ENCODE measurements at places on chromosomes 1 and 21. TPM values are rescaled to one million over a fixed set of nuclear protein-coding genes. Genes with fewer than 3 reads are reported as not detected.

Gene IL20
- not detected for total RNA-seq

Gene PLCH2
- total RNA-seq = 2.9 TPM

Gene CYP4B1
- not detected for total RNA-seq

Gene PFKFB2
- total RNA-seq = 4.4 TPM

Gene TAS1R1
- total RNA-seq = not detected

Gene HES5
- not detected for total RNA-seq

Gene TRAPPC10
- total RNA-seq = 85.5 TPM

Gene PALMD
- not detected for total RNA-seq

Gene ITLN1
- total RNA-seq = not detected

Gene TPTE
- not detected for total RNA-seq

Gene FCAMR
- not detected for total RNA-seq

DNA sequence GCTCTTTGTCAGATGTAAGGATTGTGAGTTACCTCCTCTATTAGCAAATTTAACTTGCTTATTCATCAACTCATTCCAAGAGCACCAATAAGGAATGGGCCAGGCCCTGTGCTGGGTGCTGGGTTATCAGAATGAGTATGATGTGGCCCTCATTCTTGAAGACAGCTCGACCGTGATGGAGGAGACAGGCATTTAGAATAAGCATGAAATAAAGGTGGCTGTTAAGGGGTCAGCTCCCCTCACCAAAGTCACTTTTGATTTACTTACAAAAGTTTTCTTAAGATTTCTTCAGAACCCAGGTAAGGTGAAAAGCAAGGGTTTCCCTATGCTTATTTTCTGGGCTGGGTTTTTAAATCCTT lies 15.3 kb upstream of the PADI1 start:
- H3K27me3 ChIP-seq = peaks cover 7% of the 10 kb centered on the region
- no peak for DNase-seq
- no peak overlapping the region for H3K4me3 ChIP-seq
- no peaks in the 10 kb centered on the region for H3K36me3 ChIP-seq

GRCh38 chr1:145997016-145997717 lies 788 bp upstream of the TXNIP start:
- H3K36me3 ChIP-seq = peaks cover 41% of the 10 kb centered on the region
- DNase-seq = peak; percentile 63
- peak overlapping the region; percentile 94 for H3K4me3 ChIP-seq
- no peaks in the 10 kb centered on the region for H3K27me3 ChIP-seq

GRCh38 chr1:229199261-229200243 lies 71.4 kb upstream of the RAB4A start:
- no peak overlapping the region for H3K27ac ChIP-seq
- H3K4me3 ChIP-seq = no peak overlapping the region
- H3K27me3 ChIP-seq = peaks cover 12% of the 10 kb centered on the region
- peak; percentile 13 for DNase-seq
- no peaks in the 10 kb centered on the region for H3K36me3 ChIP-seq
- peaks cover 15% of the 10 kb centered on the region for H3K4me1 ChIP-seq

DNA sequence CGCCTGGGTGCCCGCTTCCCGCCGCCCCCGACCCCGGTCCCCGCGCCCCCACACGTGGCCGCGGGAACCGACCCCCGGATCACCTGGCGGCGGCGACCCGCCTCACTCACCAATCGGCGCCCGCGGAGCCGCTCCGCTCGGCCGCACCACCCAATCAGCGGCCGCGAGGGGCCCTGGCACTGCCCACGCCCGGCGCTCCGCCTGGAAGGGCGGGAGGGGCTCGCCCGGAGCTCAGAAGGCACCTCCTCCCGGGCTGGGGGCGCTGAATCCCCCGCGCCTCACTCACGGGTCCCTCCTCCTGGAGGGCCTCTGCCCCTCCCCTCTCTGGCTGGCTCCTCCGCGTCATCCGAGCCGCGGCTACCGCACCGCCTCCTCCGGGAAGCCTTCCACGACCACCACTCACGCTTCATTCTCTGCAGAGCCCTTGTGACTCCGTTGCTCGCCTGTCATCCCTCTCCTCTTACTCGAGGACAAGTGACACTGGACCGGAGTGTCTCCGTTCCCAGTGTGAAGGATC lies 374 bp downstream of the SH2D5 start:
- peak overlapping the region; percentile 67 for H3K27ac ChIP-seq
- H3K36me3 ChIP-seq = peaks cover 8% of the 10 kb centered on the region
- H3K4me1 ChIP-seq = peaks cover 17% of the 10 kb centered on the region
- H3K27me3 ChIP-seq = peaks cover 29% of the 10 kb centered on the region

- H3K36me3 ChIP-seq = no peaks in the 10 kb centered on the region
- no peak for DNase-seq
- peaks cover 1% of the 10 kb centered on the region for H3K27me3 ChIP-seq
- no peaks in the 10 kb centered on the region for H3K4me1 ChIP-seq
Measured at GRCh38 chr1:117179471-117179870, 31.3 kb downstream of the VTCN1 start.

DNA sequence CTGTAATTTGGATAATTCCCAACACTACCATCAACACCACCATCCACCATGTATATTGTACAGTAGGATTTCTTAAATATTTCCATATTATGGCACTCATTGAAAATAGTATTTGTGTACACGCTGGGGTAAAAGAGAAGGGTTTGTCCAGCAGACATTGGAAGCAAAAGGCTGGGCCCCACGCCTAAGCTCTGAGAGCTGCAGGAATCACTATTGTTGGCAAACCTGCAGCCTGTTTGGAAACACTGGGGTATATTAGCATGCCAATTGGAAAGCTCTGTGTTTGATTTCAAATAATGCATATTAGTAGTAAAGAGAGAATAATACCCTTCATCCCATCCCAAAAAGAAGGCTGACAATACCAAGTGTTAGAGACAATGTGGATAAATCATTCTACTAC lies 81.5 kb upstream of the DPYD start:
- no peaks in the 10 kb centered on the region for H3K4me1 ChIP-seq
- no peaks in the 10 kb centered on the region for H3K36me3 ChIP-seq
- DNase-seq = no peak
- H3K27me3 ChIP-seq = peaks cover 6% of the 10 kb centered on the region

DNA sequence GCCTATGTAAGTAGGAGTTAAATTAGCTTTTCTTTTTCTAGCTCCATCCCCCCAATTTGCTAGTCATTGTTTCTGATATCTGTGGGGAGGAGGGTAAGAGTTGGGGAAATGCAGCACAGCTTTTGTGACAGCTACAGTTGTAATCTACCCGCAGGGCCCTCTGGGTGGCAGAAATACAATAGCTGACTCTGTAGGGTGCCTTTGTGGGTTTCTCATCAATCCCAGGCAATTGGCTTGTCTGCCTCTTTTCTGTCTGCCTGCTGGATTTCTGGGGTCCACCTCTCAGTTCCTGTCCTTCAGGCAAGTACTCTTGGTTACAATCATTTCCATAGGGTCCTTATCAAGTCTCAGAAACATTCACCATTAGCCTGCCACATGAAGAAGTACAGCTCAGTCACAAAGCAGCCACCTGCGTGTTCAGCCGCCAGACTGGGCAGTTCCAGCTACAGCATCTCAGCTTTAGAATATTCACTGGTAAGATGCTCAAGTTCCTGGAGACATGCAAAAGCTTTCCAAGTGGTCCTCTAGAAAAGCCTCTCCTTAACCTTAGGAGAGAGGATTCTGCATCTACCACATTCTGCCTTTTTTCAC lies 19.2 kb upstream of the SLC44A5 start:
- H3K4me3 ChIP-seq = no peak overlapping the region
- H3K36me3 ChIP-seq = no peaks in the 10 kb centered on the region
- no peak overlapping the region for H3K27ac ChIP-seq
- no peaks in the 10 kb centered on the region for H3K4me1 ChIP-seq
- peaks cover 3% of the 10 kb centered on the region for H3K27me3 ChIP-seq

DNA sequence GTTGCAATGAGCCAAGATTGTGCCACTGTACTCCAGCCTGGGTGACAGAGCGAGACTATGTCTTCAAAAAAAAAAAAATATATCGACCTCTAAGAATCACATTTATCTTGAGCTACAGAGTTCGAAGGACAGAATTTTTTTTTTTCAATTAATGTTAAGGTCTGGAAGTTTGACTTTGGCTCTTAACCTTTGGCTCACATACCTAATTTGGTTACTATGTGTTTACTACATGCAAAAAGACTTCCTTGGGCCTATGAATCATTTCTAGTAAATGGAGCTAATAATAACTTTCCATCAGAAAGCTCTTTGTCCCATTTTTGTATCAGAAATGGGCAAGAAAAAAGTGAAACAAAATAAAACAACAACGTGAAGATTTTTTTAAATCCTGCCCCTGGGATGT lies 351.2 kb downstream of the SMYD3 start:
- DNase-seq = no peak
- no peaks in the 10 kb centered on the region for H3K4me1 ChIP-seq
- H3K36me3 ChIP-seq = no peaks in the 10 kb centered on the region
- H3K27ac ChIP-seq = no peak overlapping the region
- no peaks in the 10 kb centered on the region for H3K27me3 ChIP-seq
- H3K4me3 ChIP-seq = no peak overlapping the region

- H3K36me3 ChIP-seq = no peaks in the 10 kb centered on the region
- no peak overlapping the region for H3K27ac ChIP-seq
- H3K4me1 ChIP-seq = no peaks in the 10 kb centered on the region
- no peaks in the 10 kb centered on the region for H3K27me3 ChIP-seq
Measured at GRCh38 chr1:208917281-208917680, 666.2 kb upstream of the CAMK1G start.

- no peak overlapping the region for H3K4me3 ChIP-seq
- H3K4me1 ChIP-seq = no peaks in the 10 kb centered on the region
- no peaks in the 10 kb centered on the region for H3K36me3 ChIP-seq
- no peak for DNase-seq
Measured at GRCh38 chr1:170789063-170789462, 125.1 kb downstream of the PRRX1 start.

GRCh38 chr1:119737040-119737682 lies 25.4 kb downstream of the PHGDH start:
- H3K27me3 ChIP-seq = no peaks in the 10 kb centered on the region
- no peak for DNase-seq
- no peaks in the 10 kb centered on the region for H3K4me1 ChIP-seq
- H3K4me3 ChIP-seq = no peak overlapping the region
- peaks cover 12% of the 10 kb centered on the region for H3K36me3 ChIP-seq

- H3K36me3 ChIP-seq = no peaks in the 10 kb centered on the region
- no peak overlapping the region for H3K4me3 ChIP-seq
- no peak overlapping the region for H3K27ac ChIP-seq
- peaks cover 8% of the 10 kb centered on the region for H3K27me3 ChIP-seq
- DNase-seq = no peak
- H3K4me1 ChIP-seq = peaks cover 6% of the 10 kb centered on the region
Measured at GRCh38 chr1:184298440-184299405, 88.1 kb upstream of the C1orf21 start.

GRCh38 chr1:235056937-235057336 lies 71.7 kb downstream of the TOMM20 start:
- H3K4me1 ChIP-seq = peaks cover 35% of the 10 kb centered on the region
- no peaks in the 10 kb centered on the region for H3K36me3 ChIP-seq
- H3K4me3 ChIP-seq = no peak overlapping the region
- H3K27ac ChIP-seq = no peak overlapping the region

- H3K4me1 ChIP-seq = no peaks in the 10 kb centered on the region
- no peak for DNase-seq
- no peak overlapping the region for H3K4me3 ChIP-seq
- no peak overlapping the region for H3K27ac ChIP-seq
- peaks cover 48% of the 10 kb centered on the region for H3K27me3 ChIP-seq
Measured at GRCh38 chr21:41774467-41775148, 7.8 kb upstream of the RIPK4 start.

GRCh38 chr1:184621260-184621659 lies 133.4 kb downstream of the EDEM3 start:
- H3K36me3 ChIP-seq = no peaks in the 10 kb centered on the region
- DNase-seq = no peak
- H3K27me3 ChIP-seq = no peaks in the 10 kb centered on the region
- no peak overlapping the region for H3K4me3 ChIP-seq
- H3K27ac ChIP-seq = no peak overlapping the region

DNA sequence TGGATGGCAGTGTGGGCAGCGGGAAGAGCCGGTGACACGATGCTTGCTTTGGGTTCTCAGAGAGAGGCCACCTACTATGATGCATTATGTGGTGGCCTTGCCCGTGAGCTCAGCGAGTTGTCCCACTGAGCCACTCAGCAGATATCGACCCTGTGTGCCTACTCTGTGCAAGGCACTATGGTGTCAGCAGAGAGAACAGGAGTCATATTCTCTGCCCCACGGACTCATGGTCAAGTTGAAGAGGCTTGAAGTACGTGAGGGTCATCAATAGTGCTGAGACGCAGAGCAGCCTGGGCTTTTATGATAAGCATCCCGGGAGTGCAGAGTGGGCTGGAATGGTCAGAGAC lies 466.2 kb downstream of the CAMTA1 start:
- H3K27ac ChIP-seq = no peak overlapping the region
- no peak for DNase-seq
- H3K4me3 ChIP-seq = no peak overlapping the region
- no peaks in the 10 kb centered on the region for H3K4me1 ChIP-seq
- H3K36me3 ChIP-seq = no peaks in the 10 kb centered on the region

DNA sequence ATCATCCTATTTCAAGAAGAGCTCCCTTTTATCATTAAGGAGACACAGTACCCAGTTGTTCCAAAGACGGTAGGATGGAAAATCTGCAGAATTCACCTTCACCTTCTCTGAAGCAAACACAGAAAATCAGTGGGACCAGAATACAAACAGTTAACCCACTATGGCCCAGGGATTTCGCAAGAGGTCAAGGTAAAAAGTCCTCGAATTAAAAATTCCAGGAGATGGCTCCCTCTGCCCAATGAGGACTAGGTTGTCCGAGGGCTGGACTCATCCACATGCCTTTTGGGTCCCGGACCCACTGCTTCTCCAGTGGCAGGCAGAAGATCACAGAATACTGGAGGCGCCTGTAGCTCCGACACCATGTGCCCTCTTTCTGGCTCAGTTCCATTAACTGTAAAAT lies 42.9 kb downstream of the RCAN1 start:
- no peak overlapping the region for H3K4me3 ChIP-seq
- H3K36me3 ChIP-seq = peaks cover 3% of the 10 kb centered on the region
- peaks cover 2% of the 10 kb centered on the region for H3K27me3 ChIP-seq
- H3K4me1 ChIP-seq = no peaks in the 10 kb centered on the region
- H3K27ac ChIP-seq = no peak overlapping the region
- no peak for DNase-seq

DNA sequence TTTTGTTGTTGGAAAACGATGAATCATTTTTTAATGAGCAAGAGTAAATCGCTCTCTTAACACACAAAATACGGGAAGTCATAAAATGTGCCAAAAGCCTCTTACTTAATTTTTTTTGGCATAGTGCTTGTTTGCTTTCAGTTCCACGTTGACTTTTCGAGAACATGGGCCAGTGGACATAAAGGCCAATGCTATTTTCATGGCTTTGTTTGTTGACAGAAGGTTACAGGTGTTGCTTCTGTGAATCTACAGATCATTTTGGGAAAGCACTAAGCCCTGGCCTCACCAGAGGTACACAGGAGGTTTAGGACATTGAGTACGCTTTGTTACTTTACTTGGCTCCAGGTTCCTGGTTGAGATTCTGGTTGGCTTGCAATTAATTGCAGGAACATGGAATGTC lies 199.4 kb upstream of the HMCN1 start:
- no peak for DNase-seq
- peaks cover 8% of the 10 kb centered on the region for H3K4me1 ChIP-seq
- H3K27me3 ChIP-seq = peaks cover 1% of the 10 kb centered on the region
- H3K27ac ChIP-seq = no peak overlapping the region
- H3K36me3 ChIP-seq = peaks cover 4% of the 10 kb centered on the region
- H3K4me3 ChIP-seq = no peak overlapping the region

GRCh38 chr1:46672696-46673095 lies 1.0 kb downstream of the TEX38 start:
- DNase-seq = no peak
- no peak overlapping the region for H3K27ac ChIP-seq
- H3K4me3 ChIP-seq = no peak overlapping the region

GRCh38 chr1:110787328-110788071 lies 85.4 kb upstream of the CD53 start:
- H3K4me1 ChIP-seq = peaks cover 42% of the 10 kb centered on the region
- H3K27ac ChIP-seq = peak overlapping the region; percentile 78
- H3K36me3 ChIP-seq = peaks cover 8% of the 10 kb centered on the region
- peak; percentile 45 for DNase-seq
- no peaks in the 10 kb centered on the region for H3K27me3 ChIP-seq

Measured in activated T-helper 1 cell treated with anti-CD3 and anti-CD28 coated beads, Interleukin-12 subunit alpha, Interleukin-12 subunit beta, Interleukin-2, Interleukin-4 antibody, amounts not matched to agents 30 ng/mL and 10 ng/mL and 1 ng/mL, durations not matched to agents 14 hours and 24 hours and 36 hours (primary cell).